ENCODE measurements at places on chromosomes 12 and 14.

- no peak for DNase-seq
Observed at GRCh38 chr14:52119030-52119429, 50.2 kb upstream of the NID2 start.

- DNase-seq: peak; percentile 54
Observed at GRCh38 chr12:4164559-4165558, 108.7 kb upstream of the CCND2 start.

GRCh38 chr12:10242539-10242938 lies 29.9 kb downstream of the GABARAPL1 start:
- peak; percentile 29 for DNase-seq

DNA sequence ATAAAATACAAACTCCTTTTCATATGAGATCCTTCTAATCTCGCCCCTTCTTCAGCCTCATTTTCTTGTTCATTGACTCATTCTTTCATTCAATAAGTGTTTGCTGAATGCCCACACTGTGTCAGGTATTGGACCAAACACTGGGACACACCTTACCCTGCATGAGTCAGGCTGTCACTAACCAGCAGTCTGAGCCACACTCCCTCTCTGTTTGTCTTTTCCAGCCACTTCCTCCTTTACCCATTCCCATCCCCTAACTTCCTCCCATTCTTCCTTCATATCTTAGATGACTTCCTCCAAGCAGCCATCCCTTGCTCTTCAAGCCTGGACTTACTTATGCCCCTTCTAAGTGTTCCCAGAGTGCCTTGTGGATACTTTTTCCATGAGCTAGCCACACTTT lies 27.0 kb upstream of the HIF1A start:
- DNase-seq: no peak

- DNase-seq: no peak
Observed at GRCh38 chr12:101962486-101962885, 85.1 kb downstream of the DRAM1 start.

- no peak for DNase-seq
Observed at GRCh38 chr14:70655110-70655826, 13.6 kb downstream of the TTC9 start.
